ENCODE measurements at places on chromosomes 5 and 9. TPM values are rescaled to one million over a fixed set of nuclear protein-coding genes. Genes with fewer than 3 reads are reported as not detected.

PCDHB2 gene
- total RNA-seq: 3.3 TPM

SLCO4C1 gene
- not detected for total RNA-seq

LEAP2 gene
- total RNA-seq: 0.55 TPM

ERAP2 gene
- total RNA-seq: 1.2 TPM

COL23A1 gene
- total RNA-seq: not detected

FREM1 gene
- total RNA-seq: not detected

C5orf58 gene
- total RNA-seq: not detected

MCIDAS gene
- total RNA-seq: 1.7 TPM

HAVCR1 gene
- 43.9 TPM for total RNA-seq

PCDHGB1 gene
- 2.1 TPM for total RNA-seq

GMCL2 gene
- not detected for total RNA-seq

HSPB3 gene
- not detected for total RNA-seq

C9orf153 gene
- total RNA-seq: not detected

SLC6A19 gene
- total RNA-seq: not detected

SV2C gene
- total RNA-seq: not detected

ARHGEF39 gene
- total RNA-seq: 18.4 TPM

GDNF gene
- not detected for total RNA-seq

GRM6 gene
- total RNA-seq: not detected

CSF2 gene
- 1.2 TPM for total RNA-seq

SLC4A9 gene
- not detected for total RNA-seq

ZFP62 gene
- 7.4 TPM for total RNA-seq

PCDHB5 gene
- 1.5 TPM for total RNA-seq

ANGPTL2 gene
- total RNA-seq: not detected

OR4F3 gene
- total RNA-seq: not detected

MAMDC4 gene
- 1.8 TPM for total RNA-seq

PTPN3 gene
- 13.5 TPM for total RNA-seq

SRP19 gene
- 76.7 TPM for total RNA-seq

CDH18 gene
- total RNA-seq: not detected

PCDHGC5 gene
- total RNA-seq: not detected

ANKRD18B gene
- total RNA-seq: 5.0 TPM

TMEM252 gene
- total RNA-seq: not detected

C9 gene
- not detected for total RNA-seq

PCDHGA8 gene
- total RNA-seq: not detected

FOXD4 gene
- 0.58 TPM for total RNA-seq

IL3 gene
- total RNA-seq: not detected

CORO2A gene
- 1.1 TPM for total RNA-seq

SEMA5A gene
- not detected for total RNA-seq

GNA14 gene
- not detected for total RNA-seq

ANKRD33B gene
- 13.1 TPM for total RNA-seq

SMIM33 gene
- total RNA-seq: not detected

GKAP1 gene
- total RNA-seq: 7.0 TPM

CARD19 gene
- total RNA-seq: 60.6 TPM

CENPH gene
- total RNA-seq: 23.1 TPM

FOXD4L6 gene
- total RNA-seq: not detected

SPRY4 gene
- 7.9 TPM for total RNA-seq

CATSPER3 gene
- total RNA-seq: 0.49 TPM

STPG3 gene
- total RNA-seq: not detected

TSSK1B gene
- total RNA-seq: not detected

GFM2 gene
- 30.3 TPM for total RNA-seq

OCLN gene
- 12.4 TPM for total RNA-seq

ADAMTS16 gene
- 1.8 TPM for total RNA-seq

ACTBL2 gene
- total RNA-seq: 0.05 TPM

Measured in A549 treated with DMSO at 1 μM for 4 hours (cell line).